ENCODE measurements at places on chromosomes 16 and 17.
A peak's percentile ranks its signal among the peaks of the same experiment; 100 is the strongest.

- DNase-seq, result no peak
Observed at GRCh38 chr16:55810451-55810961, 22.4 kb downstream of the CES1 start.

DNA sequence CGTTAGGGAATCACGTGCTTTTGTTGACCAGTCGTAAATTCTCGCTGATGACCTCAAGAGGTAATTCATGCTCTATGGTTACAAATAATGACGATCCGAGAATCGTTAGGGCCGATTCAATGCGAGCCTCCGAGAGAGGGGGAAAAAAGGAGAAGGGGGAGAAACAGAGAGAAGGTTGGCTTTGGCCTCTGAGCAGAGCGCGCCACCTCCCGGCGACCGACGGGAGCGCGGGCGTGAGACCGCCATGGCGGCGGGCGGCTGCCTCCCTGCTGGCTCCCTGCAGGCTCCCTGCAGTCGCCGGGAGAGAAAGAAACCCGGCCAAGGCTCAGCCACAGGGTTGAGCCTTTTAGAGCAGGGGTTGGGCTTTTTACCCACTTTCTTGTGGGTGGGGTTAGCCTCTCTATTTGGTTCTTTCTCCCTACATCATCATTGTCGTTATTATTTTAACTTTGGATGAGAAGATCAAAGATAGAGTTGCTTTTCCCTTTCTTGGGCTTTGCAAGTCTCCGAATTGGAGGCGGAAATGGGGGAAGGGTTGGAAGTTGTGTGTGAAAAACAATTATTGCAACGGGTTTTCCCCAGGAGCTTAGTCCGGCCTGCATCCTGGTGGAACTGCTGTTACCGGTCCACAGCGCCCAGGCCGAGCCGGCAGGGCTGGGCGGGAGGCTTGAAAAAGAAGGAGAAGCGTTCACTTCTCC is 410 bp upstream of the HOXB5 start:
- DNase-seq, result no peak

GRCh38 chr16:7644811-7645210 is 312.2 kb downstream of the RBFOX1 start:
- DNase-seq, result no peak

DNA sequence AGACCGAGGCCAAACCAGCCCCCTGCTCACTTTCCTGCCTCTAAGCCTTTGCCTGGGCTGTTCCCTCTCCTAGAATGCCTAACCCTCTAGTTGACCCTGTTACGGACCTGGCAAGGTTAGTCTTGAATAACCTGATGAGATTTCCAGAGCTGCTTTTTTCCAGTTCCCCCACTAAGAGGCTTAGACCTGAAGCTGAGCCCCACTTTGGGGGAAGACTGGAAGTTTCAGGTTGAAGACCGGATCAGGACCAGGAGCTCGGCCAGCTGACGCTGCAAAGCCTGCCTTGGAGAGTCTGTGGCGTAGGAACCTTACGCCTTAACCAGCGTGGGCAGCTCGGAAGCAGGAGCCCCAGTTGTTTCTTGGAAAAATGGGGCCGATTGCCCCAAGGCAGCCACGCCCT is 129.8 kb downstream of the OR1D5 start:
- no peak for DNase-seq

DNA sequence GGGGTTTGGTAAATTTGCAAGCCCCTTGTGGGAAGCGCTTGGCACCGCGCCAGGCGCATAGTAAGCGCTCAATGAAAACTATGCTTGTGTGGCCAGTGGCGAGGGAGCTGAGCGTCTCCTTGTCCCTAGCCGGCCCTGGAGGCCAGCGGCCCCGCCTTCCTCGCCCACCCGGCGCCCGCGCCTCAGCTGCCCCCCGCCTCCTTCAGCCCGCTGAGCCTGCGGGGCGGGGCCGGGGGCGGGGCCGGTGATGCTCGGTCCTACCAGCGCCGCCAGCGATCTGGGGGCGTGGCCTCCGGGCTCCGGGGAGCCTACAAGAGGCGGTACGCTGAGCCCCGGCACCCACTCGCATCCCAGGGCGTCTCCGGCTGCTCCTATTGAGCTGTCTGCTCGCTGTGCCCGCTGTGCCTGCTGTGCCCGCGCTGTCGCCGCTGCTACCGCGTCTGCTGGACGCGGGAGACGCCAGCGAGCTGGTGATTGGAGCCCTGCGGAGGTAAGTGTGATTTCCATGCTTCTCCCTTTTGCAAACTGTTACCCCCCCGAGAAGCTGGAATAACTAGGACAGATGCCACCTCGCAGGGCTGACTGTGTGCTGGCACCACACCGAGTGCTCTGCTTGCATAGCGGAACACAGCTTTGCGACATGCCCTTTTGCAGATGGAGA is at the start of gene CRISPLD2:
Gene CRISPLD2, plus strand, starts transcription at position 342 of the 661 bp plus-strand sequence. CDS start 18,511 bp downstream, outside the sequence.
- peak; percentile 45 for DNase-seq

DNA sequence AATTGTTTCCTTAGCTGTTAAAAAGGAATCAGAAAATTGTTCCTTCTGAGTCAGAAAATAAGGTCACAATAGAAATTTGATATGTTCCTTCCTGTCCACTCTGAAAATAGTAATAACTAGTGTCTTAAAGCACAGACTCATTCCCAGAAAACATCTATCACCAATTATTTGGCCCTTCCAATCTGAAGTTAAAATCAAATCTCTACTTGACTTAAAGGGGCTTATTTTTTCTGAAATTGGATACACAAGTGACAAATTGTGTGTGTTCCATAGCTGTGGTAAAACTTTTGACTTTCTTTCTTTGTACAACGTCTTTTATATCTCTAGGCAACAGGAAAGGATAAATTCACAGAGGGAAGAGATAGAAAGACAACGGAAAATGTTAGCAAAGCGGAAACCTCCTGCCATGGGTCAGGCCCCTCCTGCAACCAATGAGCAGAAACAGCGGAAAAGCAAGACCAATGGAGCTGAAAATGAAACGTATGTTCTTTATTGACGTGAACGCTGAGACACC is 54.5 kb upstream of the MRC2 start:
- no peak for DNase-seq

GRCh38 chr17:59365383-59365981 is 34.0 kb downstream of the YPEL2 start:
- no peak for DNase-seq

DNA sequence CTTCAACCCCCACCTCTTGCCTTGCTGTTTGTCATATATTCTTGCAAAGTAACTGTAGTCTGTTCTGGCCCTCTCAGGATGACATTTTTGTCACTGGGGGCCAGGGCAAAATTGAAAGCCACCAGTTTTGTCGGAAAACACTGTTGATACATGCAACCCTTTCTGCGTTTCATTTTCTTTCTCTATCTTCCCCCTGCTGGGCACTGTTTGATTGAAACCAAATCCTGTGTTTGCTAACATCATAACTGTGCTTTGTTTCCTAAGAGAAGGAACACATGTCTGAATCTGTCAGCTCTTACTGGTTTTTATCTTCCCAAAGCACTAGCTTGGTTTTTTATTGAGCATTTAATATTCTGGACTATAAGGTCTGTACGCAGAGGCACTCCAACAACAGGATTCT is 11.7 kb upstream of the CPPED1 start:
- no peak for DNase-seq

DNA sequence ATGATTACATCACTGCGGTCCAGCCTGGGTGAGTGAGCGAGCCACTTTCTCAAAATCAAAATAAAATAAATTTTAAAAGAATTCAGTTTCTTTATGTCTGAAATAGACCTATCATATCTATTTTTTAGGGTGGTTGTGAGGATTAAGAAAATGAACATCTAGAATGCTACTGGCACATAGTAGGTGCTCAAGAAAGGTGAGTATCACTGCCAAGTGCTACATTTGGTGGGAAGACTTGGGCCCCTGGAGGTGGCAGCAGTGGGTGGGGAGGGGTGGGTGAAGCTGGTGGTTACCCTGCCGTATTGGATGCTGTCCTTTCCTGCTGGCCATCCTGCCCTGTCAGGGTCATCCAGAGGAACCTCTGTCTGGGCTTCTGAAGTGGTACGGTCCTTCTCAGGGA is 50.3 kb downstream of the ABCC6 start:
- no peak for DNase-seq

- no peak for DNase-seq
Observed at GRCh38 chr17:253091-253846, 71.8 kb upstream of the DOC2B start.

GRCh38 chr16:85398688-85399582 is 214.2 kb upstream of the GSE1 start:
- no peak for DNase-seq

- no peak for DNase-seq
Observed at GRCh38 chr16:54199487-54200160, 87.0 kb downstream of the IRX3 start.

GRCh38 chr16:2810651-2811050 is 6.4 kb upstream of the PRSS21 start:
- no peak for DNase-seq

- DNase-seq, result no peak
Observed at GRCh38 chr17:5780476-5780875, 196.2 kb upstream of the NLRP1 start.

- no peak for DNase-seq
Observed at GRCh38 chr17:77885678-77886386, 72.7 kb upstream of the TNRC6C start.

GRCh38 chr17:31394544-31394943 is 3.1 kb downstream of the RAB11FIP4 start:
- no peak for DNase-seq

DNA sequence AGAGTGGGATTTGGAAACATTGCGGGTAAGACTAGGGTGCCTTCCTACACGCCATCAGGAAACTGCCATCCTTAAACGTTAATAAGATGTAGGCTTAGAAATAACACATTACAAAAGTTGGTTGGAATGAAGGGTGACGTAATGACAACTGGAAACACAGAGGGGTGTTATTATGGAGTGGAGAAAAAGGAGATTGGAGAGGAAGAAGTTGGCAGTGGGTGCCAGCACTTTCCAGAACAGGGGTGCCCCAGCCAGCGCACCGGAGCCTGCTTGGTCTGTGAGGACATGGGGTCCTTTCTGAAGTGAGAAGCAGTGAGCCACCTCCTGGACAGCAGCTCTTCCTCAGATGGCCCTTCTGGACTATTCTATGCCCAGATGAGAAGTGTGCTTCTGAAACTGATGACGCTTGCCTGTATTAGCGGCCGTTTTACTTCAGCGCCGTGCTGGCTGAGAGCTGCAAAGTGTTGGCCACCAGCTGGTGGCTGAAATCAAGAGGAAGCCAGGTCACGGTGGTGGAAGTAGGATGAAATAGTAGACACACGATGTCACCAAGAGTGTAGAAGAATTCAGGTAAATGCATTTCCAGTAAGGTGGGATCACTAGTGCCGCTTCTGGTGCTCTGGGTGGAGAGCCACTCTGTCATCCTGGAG is 244.8 kb downstream of the NTN1 start:
- no peak for DNase-seq

DNA sequence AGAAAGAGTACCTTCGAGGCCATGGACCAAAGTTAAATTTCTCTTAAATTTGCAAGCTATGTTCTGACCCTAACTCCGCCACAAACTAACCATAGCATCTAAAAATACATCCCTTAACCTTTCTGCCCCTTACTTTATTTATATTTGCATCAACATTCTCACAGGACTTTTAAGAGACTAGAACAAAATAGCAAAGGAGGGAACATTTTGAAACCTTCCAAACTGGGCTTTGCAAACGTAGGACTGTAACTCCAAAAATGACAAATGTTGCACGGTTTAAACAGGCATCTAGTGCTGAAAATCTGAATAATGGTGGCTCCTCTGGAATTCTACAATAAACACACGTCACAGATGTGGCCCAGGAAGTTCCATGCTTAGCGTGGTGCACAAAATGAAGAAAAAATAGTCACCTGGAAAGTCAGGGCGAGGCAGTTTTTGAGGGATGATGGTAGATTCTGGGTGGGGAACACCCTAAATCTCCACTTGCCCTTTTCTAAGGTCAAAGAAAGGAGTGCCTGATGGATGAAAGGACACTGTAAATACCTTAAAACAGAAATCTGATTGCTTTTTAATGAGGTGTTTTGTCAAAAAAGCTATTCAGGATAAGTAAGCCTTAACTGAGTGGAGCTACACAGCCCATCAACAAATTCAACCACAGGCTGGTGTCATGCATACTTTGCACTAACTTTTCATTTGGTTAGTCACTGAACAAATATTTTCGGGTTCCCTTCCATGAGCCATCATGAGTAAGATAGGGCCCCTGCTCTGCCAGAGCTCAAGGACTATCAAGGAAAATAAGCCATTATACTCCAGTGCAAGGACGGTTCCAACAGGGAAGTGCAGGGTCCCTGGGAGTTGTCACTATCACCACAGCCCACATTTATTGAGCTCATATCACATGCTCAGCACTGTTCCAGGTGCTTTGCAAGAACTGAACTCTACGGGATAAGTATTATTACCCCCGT is 21.2 kb downstream of the ARHGAP17 start:
- DNase-seq, result no peak

DNA sequence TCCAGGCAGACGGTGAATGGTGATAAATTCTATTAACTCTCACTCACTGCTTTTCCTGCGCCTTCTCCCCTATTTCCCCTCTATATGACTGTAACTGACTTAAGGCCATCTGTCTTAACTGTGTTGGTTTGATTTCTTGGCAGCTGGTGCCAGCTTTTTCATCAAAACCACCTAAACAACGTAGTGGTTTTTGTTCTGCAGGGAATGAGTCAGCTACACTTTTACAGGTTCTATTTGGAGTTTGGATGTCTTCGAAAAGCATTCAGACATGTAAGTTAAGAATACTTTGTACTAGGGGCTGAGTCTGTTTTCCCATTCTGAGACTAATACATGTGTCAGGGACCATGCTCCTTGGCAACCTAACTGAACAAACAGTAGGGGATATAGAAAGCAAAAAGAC is 8.5 kb downstream of the REXO5 start:
- DNase-seq, result no peak

DNA sequence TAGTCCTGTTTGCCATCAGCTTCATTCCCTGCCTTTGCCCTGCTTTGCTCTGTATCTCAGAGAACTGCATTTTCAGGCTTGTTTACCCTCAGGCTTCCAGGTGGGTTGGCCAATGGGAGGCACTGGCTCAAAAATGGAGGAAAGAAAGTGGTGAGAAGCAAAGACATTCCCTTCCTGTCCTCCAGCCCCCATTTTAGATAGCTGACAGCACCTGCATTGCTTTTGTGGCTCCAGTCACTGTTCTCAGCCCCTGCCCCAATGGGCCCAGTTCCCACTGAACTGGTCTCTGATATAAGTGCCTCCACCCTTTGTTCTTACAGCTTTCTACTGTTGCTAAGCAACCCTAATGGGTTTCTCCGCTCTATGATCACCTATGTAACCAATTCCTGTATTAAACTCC is 19.4 kb upstream of the SDK2 start:
- DNase-seq, result no peak

DNA sequence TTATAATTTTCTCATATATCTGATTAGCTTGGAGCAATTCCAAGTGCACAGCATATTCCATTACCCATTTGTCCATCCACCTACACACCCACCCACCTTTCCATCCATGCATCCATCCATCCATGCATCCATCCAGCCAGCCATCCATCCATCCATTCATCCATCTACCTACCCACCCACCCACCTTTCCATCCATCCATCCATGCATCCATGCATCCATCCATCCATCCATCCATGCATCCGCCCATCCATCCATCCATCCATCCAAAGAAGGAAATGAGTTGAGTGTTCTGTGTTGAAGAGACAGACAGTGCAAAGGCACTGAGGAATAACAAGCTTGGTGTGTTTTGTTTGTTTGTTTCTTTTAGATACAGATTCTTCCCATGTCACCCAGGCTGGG is 78.7 kb upstream of the FAM20A start:
- no peak for DNase-seq

GRCh38 chr16:53282975-53283946 is 151.0 kb upstream of the RBL2 start:
- DNase-seq, result no peak

Data from anterior cingulate cortex (tissue), 58 donors.